ENCODE measurements at places on chromosomes 6 and 20. TPM values are rescaled to one million over a fixed set of nuclear protein-coding genes. Genes with fewer than 3 reads are reported as not detected.

The RAET1L gene
- total RNA-seq, result 0.40 TPM

The C6orf118 gene
- 0.17 TPM for total RNA-seq

The BPIFA1 gene
- total RNA-seq, result not detected

The IFT52 gene
- 28.7 TPM for total RNA-seq

The COX4I2 gene
- not detected for total RNA-seq

The GRM1 gene
- total RNA-seq, result not detected

The SUMO4 gene
- not detected for total RNA-seq

The GHRH gene
- total RNA-seq, result not detected

The PPP1R14C gene
- 0.89 TPM for total RNA-seq

The RGL2 gene
- 13.4 TPM for total RNA-seq

The LIN28B gene
- 1.5 TPM for total RNA-seq

The SOBP gene
- total RNA-seq, result 0.91 TPM

The PI16 gene
- total RNA-seq, result not detected

The PSORS1C2 gene
- total RNA-seq, result not detected

The PHACTR2 gene
- 3.5 TPM for total RNA-seq

The CLVS2 gene
- total RNA-seq, result 0.14 TPM

The PRSS35 gene
- total RNA-seq, result 0.05 TPM

The TLDC2 gene
- not detected for total RNA-seq

The PGM3 gene
- 27.1 TPM for total RNA-seq

The PRICKLE4 gene
- total RNA-seq, result 0.76 TPM

The ADGRB3 gene
- total RNA-seq, result not detected

The MUCL3 gene
- 0.06 TPM for total RNA-seq

The SMLR1 gene
- not detected for total RNA-seq

The SMPDL3A gene
- total RNA-seq, result 3.0 TPM

The MOG gene
- not detected for total RNA-seq

The PCSK2 gene
- not detected for total RNA-seq

The ADGRF4 gene
- total RNA-seq, result 9.6 TPM

The LTB gene
- total RNA-seq, result 0.38 TPM

The LINC00237 gene
- total RNA-seq, result not detected

The TSBP1 gene
- not detected for total RNA-seq

The SOX4 gene
- 11.8 TPM for total RNA-seq

The DEFB124 gene
- total RNA-seq, result not detected

The KHDC1L gene
- 0.40 TPM for total RNA-seq

The CRISP3 gene
- not detected for total RNA-seq

The C6orf15 gene
- total RNA-seq, result not detected

The KCNQ5 gene
- 1.6 TPM for total RNA-seq

The SPATS1 gene
- not detected for total RNA-seq

The HLA-DMB gene
- 2.5 TPM for total RNA-seq

The DEFB129 gene
- total RNA-seq, result not detected

The PGC gene
- total RNA-seq, result not detected
